Stimulated activated memory B cell treated with anti-CD40 and anti-IgM and Interleukin-4, amounts not matched to agents 10 μg/mL and 1 μg/mL and 100 μg/mL, for 72 hours (primary cell): ENCODE measurements at places on chromosomes 5 and 9.

DNA sequence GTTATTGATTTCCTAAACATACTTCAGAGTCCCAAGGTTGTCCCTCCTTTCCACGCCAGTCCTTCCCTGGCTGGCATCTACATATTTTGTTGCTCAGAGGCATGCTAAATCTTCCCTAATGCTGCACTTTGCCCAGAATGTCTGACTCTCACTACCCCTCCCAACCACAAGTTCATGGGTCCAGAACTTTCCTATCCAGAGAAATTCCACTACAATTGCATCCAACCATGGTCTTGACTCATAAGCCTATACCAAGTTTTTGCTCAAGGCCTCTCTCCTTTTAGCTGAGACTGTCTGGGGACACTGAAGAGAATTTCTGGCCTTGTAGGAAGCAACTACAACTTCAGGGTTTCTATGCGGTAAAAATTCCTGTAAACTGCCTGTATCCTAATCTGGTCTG, 206.3 kb downstream of the BNC2 start:
- no peaks in the 10 kb centered on the region for H3K36me3 ChIP-seq
- no peak overlapping the region for H3K27ac ChIP-seq
- no peak for ATAC-seq
- H3K4me1 ChIP-seq: no peaks in the 10 kb centered on the region

DNA sequence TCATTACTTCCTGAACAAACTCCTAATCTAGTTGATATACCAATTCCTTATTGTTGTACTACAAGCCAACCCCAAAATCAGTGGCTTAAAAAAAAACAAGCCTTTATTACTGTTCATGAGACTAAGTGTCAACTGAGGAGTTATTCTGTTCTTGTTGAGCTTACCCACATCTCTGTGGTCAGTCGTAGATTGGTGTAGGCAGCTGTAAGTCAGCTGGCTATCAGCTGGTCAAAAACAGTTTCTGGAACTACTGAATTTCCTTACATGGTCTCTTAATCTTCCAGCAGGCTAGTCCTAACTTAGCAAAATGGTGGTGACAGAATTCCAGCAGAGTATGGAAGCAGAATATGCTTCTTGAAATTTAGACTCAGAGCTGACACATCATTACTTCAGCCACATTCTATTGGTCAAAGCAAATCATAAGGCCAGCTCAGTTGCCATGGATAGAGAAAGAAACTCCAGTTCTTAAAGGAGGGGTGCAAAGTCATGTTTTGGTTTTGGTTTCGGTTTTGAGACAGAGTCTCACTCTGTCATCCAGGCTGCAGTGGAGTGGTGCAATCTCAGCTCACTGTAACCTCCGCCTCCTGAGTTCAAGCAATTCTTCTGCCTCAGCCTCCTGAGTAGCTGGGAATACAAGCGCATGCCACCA, 386.1 kb upstream of the MPDZ start:
- ATAC-seq: no peak
- no peaks in the 10 kb centered on the region for H3K27me3 ChIP-seq
- H3K27ac ChIP-seq: no peak overlapping the region
- H3K4me3 ChIP-seq: no peak overlapping the region

DNA sequence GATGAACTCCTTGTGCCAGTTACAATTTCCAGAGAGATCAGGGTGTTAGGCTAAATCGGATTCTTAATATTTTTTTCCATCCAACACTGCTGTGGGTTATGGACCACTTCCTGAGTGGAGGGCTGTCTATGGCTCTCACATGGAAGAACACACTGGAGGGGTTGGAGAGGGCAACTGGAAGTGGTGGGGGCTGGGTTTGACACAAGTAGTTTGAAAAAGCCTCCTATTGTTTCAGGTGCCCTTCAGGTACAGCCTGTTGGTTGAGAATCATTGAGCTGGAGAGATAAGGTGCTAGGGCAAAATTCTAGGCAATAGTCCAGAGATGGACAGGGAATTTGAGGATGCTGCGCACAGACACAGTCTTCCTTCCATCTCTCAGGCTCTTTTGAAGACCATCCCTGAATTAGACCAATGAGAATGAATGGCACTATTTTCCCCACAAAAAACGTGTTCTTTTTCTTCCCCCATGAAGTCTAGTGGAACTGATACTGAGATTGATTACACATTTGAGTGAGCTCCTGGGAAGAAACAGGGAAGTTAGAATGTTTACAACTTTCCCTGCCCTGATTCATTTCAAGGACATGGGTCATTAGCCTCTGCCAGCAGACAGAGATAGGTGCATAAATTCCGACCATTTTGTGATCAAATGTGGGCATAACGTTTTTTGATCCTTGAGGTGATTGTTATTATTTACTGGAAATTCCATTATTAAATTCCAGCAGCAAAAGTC, 87.7 kb downstream of the ACER2 start:
- H3K27me3 ChIP-seq: no peaks in the 10 kb centered on the region
- no peak overlapping the region for H3K27ac ChIP-seq
- no peak for ATAC-seq
- no peaks in the 10 kb centered on the region for H3K36me3 ChIP-seq
- H3K4me1 ChIP-seq: peaks cover 18% of the 10 kb centered on the region
- H3K4me3 ChIP-seq: no peak overlapping the region

DNA sequence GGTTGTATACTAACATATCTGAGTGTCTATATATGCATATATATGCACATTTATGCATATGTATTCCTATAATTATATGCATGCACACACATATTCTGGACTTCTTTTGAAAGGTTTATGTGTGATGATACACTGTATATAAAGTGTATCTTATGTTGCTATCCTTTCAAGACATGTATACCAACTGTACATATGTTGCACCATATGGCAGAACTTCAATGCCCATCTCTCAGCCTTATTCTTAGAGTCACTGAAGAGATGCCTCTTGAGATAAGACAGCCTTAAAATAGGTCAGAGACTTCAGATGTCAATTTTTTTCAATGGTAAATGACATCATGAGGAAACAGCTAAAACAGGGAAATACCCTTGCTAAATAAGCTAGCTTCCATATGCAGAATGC, 461.4 kb downstream of the SPATA31D1 start:
- no peaks in the 10 kb centered on the region for H3K4me1 ChIP-seq
- ATAC-seq: no peak
- no peak overlapping the region for H3K4me3 ChIP-seq
- no peaks in the 10 kb centered on the region for H3K27me3 ChIP-seq
- no peak overlapping the region for H3K27ac ChIP-seq
- peaks cover 8% of the 10 kb centered on the region for H3K36me3 ChIP-seq

- H3K4me3 ChIP-seq: no peak overlapping the region
- peak overlapping the region; percentile 71 for H3K27ac ChIP-seq
- H3K36me3 ChIP-seq: peaks cover 18% of the 10 kb centered on the region
- peaks cover 31% of the 10 kb centered on the region for H3K4me1 ChIP-seq
- peak; percentile 84 for ATAC-seq
Observed at GRCh38 chr9:33458444-33458843, 11.1 kb upstream of the AQP3 start.

- H3K4me3 ChIP-seq: no peak overlapping the region
- H3K36me3 ChIP-seq: no peaks in the 10 kb centered on the region
- peaks cover 61% of the 10 kb centered on the region for H3K27me3 ChIP-seq
- H3K4me1 ChIP-seq: peaks cover 7% of the 10 kb centered on the region
Observed at GRCh38 chr5:123116058-123116457, 27.0 kb downstream of the PRDM6 start.

- H3K36me3 ChIP-seq: no peaks in the 10 kb centered on the region
- no peaks in the 10 kb centered on the region for H3K27me3 ChIP-seq
- ATAC-seq: no peak
- no peak overlapping the region for H3K27ac ChIP-seq
- no peak overlapping the region for H3K4me3 ChIP-seq
- no peaks in the 10 kb centered on the region for H3K4me1 ChIP-seq
Observed at GRCh38 chr9:136307215-136307750, 3.4 kb upstream of the CCDC187 start.

DNA sequence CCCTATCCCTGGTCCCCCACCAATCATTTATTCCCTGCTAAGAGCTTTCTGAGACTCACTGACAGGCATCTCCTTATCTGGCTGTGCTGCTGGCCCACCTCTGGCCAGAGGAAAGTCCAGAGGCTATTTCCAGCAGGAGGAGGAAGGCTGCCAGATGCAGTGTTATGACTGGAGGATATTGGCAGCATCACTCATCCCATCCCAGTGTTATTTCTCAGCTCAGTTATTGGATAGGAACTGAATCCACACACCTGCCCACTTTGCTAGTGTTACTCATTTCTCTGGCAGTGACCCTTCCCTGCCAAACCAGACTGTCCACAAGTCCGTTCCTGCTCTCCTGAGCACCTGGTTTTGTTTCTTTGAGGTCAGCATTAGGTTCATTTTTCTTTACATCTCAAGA, 228.2 kb downstream of the GRIA1 start:
- H3K27me3 ChIP-seq: no peaks in the 10 kb centered on the region
- H3K4me3 ChIP-seq: no peak overlapping the region
- no peak overlapping the region for H3K27ac ChIP-seq
- H3K36me3 ChIP-seq: no peaks in the 10 kb centered on the region
- ATAC-seq: no peak

DNA sequence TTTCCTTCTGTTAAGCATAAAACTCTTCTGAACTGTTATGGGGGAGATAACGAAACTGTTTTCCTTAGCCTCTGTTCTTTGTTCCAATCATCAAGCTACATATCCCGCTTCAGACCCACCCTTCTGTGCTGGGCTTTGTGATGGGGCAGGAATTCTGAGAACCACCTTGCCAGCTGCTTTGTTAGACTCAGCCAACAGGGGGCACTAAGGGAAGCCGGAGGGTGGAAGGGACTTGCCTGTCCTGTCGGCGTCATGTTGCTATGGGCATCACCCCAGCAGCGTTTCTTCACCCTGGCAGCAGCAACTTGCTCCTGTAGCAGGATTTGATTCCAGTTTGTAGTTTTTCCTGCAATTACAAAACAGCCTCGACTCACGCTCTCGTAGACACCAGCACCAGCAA, 169.1 kb downstream of the CAAP1 start:
- ATAC-seq: no peak
- no peak overlapping the region for H3K27ac ChIP-seq
- peaks cover 7% of the 10 kb centered on the region for H3K27me3 ChIP-seq
- peaks cover 8% of the 10 kb centered on the region for H3K4me1 ChIP-seq

GRCh38 chr9:137049544-137050449, 3.8 kb upstream of the NPDC1 start:
- H3K36me3 ChIP-seq: no peaks in the 10 kb centered on the region
- H3K27ac ChIP-seq: no peak overlapping the region
- H3K4me1 ChIP-seq: peaks cover 11% of the 10 kb centered on the region

GRCh38 chr9:106531491-106531890, 331.5 kb upstream of the ZNF462 start:
- H3K36me3 ChIP-seq: no peaks in the 10 kb centered on the region
- ATAC-seq: no peak
- H3K4me3 ChIP-seq: no peak overlapping the region
- H3K4me1 ChIP-seq: no peaks in the 10 kb centered on the region

- H3K27me3 ChIP-seq: no peaks in the 10 kb centered on the region
- H3K27ac ChIP-seq: no peak overlapping the region
- H3K36me3 ChIP-seq: no peaks in the 10 kb centered on the region
- no peaks in the 10 kb centered on the region for H3K4me1 ChIP-seq
- H3K4me3 ChIP-seq: no peak overlapping the region
Observed at GRCh38 chr5:164799391-164799790, 1294.0 kb downstream of the MAT2B start.

- H3K27ac ChIP-seq: peak overlapping the region; percentile 46
- no peaks in the 10 kb centered on the region for H3K27me3 ChIP-seq
- H3K36me3 ChIP-seq: no peaks in the 10 kb centered on the region
- peak; percentile 47 for ATAC-seq
Observed at GRCh38 chr5:91266184-91266705, 116.9 kb downstream of the ARRDC3 start.

DNA sequence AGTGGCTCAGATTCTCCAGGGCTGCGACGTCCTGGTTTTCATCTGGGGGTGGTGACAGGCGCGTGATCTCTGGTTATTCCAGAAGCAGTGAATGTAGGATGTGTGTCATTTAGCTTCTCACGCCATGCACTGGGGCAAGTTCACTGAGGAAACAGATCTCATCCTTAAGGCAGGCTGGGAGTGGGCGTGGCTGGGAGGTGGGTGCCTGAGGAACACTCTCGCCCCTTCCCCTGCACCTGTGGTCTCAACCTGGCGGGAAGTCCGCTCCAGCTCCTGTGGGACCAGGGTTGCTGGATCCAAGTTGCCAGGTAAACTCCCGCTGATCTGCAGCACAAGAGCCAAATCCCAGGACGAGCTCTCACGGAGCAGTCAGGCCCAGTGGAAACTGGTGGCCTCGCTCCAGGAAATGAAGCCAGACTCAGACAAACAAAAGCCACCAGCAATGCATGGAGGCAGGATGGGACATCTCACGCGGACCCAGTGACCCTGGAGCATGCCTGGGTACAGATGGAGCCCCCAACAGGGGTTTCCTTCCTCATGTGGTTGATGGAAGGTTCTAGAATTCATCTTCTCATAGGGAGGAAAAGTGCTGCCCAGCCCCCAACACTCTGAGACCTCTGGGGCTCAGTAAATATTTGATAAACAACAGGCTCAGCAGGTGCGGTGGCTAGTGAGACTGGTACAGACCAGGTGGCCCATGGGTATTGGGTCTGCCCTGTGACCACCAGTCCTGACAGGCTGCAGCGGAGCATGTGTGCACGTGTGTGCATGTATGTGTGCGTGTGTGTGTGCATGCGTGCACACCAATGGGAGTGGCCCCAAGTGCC, 16.3 kb upstream of the SLC12A7 start:
- no peak for ATAC-seq
- no peak overlapping the region for H3K27ac ChIP-seq
- H3K4me1 ChIP-seq: peaks cover 46% of the 10 kb centered on the region
- H3K27me3 ChIP-seq: no peaks in the 10 kb centered on the region
- H3K36me3 ChIP-seq: no peaks in the 10 kb centered on the region

- no peak for ATAC-seq
- no peak overlapping the region for H3K4me3 ChIP-seq
- H3K27ac ChIP-seq: no peak overlapping the region
- peaks cover 43% of the 10 kb centered on the region for H3K27me3 ChIP-seq
Observed at GRCh38 chr9:134299883-134300282, 26.4 kb upstream of the RXRA start.

DNA sequence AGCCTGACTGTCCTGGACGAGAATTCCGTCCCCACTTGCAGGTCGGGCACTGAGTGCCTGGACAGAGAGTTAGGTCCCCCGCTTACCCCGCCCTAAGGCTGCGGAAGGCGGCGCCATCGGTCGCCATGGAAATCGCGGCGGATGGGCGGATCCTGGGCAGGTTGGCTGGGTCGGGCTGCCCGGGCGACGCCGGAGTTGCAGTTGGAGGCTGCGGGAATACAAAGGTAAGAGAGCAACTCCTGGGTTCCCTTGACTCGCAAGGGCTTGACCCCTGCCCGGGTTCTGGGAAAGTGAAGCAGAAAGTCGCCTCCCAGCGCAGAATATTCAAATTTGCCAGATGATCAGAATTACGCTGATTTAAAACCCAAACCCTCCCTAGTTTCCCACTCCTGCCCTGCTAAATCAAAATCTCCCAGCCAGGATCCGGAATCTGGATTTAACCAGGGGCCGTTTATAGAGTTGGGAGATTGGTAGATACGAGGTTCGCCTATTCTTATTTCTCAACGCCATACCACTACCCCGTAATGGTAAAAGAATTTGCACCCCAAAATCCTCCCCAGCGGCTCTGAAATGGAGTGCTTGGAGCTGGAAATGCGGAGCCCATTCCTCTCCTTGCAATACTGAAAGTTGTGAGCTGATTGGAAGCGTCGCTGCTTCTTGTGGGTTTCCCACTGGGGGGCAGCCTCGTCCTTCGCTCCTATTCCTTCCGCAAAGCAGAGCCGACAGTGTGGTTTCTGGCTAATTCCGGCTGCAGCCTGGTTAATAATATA, 156.4 kb upstream of the RASEF start:
- H3K4me3 ChIP-seq: peak overlapping the region; percentile 40
- no peaks in the 10 kb centered on the region for H3K36me3 ChIP-seq
- no peak for ATAC-seq
- H3K4me1 ChIP-seq: peaks cover 5% of the 10 kb centered on the region
- no peak overlapping the region for H3K27ac ChIP-seq

GRCh38 chr5:129073111-129073510, 21.4 kb upstream of the ISOC1 start:
- no peaks in the 10 kb centered on the region for H3K36me3 ChIP-seq
- no peak overlapping the region for H3K27ac ChIP-seq
- no peaks in the 10 kb centered on the region for H3K27me3 ChIP-seq
- H3K4me1 ChIP-seq: no peaks in the 10 kb centered on the region
